Spinal cord (tissue), 10 donors: ENCODE measurements at places on chromosomes 4 and X.

- no peak for DNase-seq
Observed at GRCh38 chrX:102833136-102833535, 103.9 kb upstream of the RAB40AL start.

GRCh38 chr4:109359040-109359646 is 56.7 kb upstream of the COL25A1 start:
- no peak for DNase-seq

GRCh38 chrX:1393871-1394615 is 2.1 kb upstream of the SLC25A6 start:
- DNase-seq: no peak

DNA sequence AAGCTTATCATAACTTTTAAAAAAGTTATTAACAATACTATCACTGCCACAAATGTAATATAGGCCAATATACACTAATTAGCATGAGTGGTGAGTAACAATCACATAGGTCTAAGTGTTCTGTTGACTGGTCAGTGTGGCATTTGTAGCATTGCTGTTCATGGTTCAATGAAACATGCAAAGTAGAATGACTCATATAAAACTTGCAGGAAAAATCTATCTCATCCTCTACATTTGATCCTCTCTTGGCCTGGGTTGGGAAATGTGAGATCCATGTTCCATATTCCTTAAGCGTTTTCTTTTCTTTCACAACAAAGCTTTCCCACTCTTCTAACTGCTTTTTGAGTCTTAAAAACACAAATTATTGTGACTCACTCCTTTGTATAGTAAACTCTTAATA is 1418.7 kb downstream of the FSTL5 start:
- DNase-seq: no peak

GRCh38 chrX:18702362-18703195 is 4.9 kb upstream of the PPEF1 start:
- DNase-seq: no peak

- DNase-seq: no peak
Observed at GRCh38 chr4:118077767-118078105, 43.5 kb downstream of the NDST3 start.

DNA sequence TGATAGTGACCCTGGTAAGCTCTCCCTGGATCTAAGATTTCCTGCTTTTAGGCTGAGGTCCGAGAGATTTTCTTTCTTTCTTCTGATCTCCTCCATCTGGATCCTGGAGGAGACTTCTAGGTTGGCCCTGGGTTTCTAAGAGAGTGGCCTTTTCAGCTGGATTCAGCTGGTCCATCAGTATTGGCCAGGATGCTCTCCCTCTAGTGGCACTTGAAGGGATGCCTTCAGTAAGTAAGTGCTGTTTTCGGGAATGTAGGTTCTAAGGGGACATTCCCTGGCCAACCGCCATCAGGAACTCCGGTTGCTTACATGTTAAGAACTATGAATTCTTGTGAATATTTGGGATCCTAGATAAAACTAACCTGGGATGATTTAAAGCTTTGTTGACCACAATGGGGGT is 56.9 kb downstream of the SERTM2 start:
- DNase-seq: no peak
